ENCODE measurements at places on chromosomes 12 and 14. TPM values are rescaled to one million over a fixed set of nuclear protein-coding genes. Genes with fewer than 3 reads are reported as not detected.

The RBMS2 gene
- total RNA-seq, result 26.0 TPM

The NPFF gene
- total RNA-seq, result not detected

The SLC7A8 gene
- total RNA-seq, result 17.4 TPM

The GDF3 gene
- not detected for total RNA-seq
